ENCODE measurements at places on chromosomes 13 and 19.

- no peak for DNase-seq
These were observed 120.5 kb downstream of the DIAPH3 start for GRCh38 chr13:60043262-60043661.

GRCh38 chr19:51108805-51109146, 567 bp upstream of the CTU1 start:
- no peak for DNase-seq

- DNase-seq = no peak
These were observed 11.7 kb downstream of the CYTH2 start for GRCh38 chr19:48480558-48481500.

DNA sequence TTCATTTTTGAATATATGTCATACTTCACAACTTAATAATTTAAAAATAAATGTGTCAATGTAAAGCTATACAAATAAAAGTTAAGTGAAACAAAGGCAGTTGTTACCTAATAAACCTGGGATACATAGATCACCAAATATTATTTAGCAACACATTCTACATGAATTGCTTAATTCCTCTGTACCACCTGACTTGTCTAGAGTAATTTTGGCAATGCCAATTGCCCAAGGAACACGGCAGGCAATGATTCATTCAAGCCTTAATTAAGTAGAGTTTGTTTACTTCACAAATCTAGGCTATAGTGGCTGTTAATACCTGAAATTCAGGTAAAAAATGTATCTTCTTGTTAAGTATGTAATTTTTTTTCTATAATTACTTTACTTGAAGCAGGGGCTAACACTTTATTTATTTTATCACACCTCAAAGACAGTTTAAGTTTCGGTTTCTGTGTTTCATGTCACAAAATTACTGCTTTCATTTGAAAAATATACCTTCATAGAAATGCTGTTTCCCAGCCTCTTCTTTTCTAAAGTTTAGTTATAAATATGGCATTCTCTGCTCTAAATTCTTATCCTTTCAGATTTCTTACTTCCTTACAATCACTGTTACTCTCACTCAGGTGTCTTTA, 705.7 kb downstream of the SLITRK5 start:
- no peak for DNase-seq

- DNase-seq = no peak
These were observed 243.6 kb downstream of the NDFIP2 start for GRCh38 chr13:79724348-79725103.

DNA sequence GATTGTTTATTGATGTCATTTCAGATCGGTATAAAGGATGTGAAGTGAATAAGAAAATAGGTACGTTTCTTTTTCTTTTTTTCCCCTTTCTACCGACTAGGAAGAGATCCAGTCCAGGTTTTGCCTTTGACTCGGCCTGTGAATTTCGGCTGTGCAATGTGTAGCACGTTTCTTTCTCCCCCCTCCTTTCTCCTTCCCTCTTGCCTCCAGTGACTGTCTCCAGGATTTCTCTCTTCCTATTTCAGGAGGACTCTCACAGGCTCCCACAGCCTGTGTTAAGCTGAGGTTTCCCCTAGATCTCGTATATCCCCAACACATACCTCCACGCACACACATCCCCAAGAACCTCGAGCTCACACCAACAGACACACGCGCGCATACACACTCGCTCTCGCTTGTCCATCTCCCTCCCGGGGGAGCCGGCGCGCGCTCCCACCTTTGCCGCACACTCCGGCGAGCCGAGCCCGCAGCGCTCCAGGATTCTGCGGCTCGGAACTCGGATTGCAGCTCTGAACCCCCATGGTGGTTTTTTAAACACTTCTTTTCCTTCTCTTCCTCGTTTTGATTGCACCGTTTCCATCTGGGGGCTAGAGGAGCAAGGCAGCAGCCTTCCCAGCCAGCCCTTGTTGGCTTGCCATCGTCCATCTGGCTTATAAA, at the start of gene GPC6:
Gene GPC6, plus strand, starts transcription at position 185 of the 657 bp plus-strand sequence.
- no peak for DNase-seq

- DNase-seq = no peak
These were observed 30.3 kb upstream of the LRCH1 start for GRCh38 chr13:46522748-46523030.

GRCh38 chr13:24605923-24606372, 74.3 kb upstream of the ATP12A start:
- DNase-seq = no peak

GRCh38 chr19:9871626-9872338, 36.7 kb downstream of the PIN1 start:
- DNase-seq = no peak
